ENCODE measurements at places on chromosomes 3 and 15.

DNA sequence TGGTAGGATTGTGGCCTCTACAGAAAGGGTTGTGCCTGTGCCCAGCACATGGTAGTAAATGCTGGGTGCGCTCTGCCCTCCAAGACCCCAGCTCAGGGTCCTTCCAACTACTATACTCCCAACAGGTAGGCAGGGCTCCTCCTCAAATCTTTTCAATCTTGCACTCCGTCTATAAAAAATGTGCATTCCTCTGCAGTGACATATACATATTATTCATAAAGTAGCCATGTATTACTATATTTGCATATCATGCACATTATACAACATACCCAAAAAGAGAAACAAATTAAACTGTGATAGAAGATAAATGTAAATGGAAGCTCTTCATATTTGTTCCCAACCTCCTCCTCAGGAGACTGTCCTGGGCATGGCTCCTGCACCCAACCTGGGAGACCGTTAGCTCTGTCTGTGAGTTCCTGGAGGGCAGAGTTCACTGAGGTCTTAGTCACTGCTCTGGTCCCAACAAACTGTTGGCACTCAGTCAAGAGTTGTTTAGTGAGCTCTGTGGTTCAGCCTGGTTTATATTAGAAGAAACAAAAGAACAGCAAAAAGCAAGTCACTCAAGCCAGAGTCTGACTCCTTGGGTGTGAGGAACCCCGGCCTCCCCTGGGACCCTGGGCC lies 47.7 kb upstream of the GRIP2 start:
- no peak for DNase-seq

DNA sequence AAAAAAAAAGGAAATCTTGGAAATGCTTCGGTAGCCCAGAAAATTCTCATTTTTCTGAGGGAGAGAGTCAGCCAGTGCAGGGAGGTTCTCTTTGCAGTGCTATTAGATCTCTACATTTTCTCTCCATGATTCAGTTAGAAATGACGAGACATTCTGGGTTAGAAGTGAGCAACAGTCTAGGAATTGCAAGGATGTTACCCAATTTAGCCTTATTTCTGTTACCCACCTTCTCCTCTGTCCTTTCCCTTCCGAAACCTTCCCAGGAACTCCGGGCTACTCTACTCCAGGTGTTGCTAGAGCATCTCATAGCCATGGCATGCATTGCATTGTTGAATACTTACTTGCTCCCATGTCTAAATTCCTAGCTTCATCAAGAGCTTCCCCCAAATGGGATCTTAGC lies 106.8 kb downstream of the EDEM1 start:
- DNase-seq, result no peak

DNA sequence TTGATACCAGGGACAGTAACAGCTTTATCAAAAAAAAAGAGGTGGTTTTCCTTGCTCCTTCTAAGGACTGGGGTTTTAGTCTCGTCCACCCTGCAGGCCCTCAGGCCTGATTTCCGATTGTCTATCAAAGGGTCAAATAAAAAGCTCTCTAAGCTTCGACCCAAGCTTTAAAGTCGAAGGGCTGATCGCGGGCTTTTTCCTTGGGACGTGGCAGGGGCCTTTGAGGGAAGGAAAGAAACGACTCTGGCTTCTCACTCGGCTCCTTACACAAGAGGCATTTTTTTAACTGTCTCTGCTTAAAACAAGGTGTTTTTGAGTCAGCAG lies 354 bp upstream of the KLHL24 start:
- no peak for DNase-seq

DNA sequence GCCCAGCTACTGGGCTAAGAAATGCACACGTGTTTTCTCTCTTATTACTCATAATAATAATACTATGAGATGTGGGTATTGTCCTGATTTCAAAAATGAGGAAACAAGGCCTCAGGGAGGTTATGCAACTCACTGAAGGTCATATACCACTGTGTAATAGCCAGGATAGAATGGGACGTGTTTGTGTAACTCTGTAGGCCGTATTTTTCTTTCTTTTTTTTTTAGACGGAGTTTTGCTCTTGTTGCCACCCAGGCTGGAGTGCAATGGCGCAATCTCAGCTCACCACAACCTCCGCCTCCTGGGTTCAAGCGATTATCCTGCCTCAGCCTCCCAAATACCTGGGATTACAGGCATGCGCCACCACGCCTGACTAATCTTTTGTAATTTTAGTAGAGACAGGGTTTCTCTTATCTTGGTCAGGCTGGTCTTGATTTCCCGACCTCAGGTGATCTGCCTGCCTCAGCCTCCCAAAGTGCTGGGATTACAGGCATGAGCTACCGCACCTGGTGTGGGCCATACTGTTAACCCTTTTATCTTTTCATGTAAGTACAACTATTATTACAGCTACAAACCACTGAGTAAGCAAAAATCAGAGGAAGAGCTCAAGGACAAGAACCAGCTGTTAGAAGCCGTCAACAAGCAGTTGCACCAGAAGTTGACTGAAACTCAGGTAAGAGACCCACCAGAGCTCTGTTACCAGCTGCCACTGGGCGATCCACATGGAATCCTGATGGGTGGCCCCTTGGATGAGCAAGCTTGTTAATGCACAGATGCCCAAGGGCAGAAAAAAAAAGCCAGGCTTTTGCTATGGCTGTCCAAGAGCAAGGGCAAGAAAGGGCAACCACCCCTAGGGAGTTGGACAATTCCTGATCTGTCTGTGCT lies 6.7 kb downstream of the KNSTRN start:
- no peak for DNase-seq

GRCh38 chr3:186544281-186544680 lies at the start of gene CRYGS:
TSS of gene CRYGS (minus strand) at chr3:186544380. CDS start at chr3:186544326, 54 bp downstream.
- DNase-seq, result no peak

DNA sequence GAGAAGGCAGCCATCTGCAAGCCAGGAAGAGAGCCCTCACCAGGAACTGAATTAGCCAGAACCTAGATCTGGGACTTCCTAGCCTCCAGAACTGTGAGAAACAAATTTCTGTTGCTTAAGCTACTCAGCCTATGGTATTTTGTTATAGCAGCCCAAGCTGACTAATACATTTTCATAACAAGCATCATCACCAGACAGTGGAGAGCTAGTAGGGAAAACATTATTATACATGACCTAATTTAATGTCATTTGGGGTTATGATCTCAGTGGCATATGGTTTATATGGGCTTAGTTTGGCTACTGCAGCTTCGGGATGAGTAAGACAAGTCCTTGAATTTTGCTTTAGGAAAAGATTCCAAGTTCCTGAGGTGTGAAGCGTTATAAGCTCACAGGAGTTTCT lies 35.6 kb downstream of the LNP1 start:
- DNase-seq, result no peak

DNA sequence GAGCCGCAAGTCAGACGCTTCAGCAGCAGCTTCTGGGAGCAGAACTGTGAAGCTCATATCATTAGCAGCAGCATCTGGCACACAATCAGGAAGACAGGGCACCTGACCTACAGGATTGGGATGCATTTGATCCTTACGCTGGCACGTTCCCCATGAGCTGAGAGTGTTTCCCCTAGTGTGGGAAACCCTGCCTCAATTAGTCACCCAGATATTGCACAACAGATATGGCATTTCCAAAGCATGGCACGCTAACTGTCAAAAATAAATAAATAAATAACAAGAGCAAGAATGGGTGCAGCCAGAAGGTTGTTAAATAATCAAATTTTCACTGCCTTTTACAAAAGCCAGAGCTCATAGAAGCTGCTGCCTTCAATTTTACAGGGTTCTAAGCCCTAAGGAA lies 189.6 kb upstream of the THBS1 start:
- DNase-seq, result no peak

DNA sequence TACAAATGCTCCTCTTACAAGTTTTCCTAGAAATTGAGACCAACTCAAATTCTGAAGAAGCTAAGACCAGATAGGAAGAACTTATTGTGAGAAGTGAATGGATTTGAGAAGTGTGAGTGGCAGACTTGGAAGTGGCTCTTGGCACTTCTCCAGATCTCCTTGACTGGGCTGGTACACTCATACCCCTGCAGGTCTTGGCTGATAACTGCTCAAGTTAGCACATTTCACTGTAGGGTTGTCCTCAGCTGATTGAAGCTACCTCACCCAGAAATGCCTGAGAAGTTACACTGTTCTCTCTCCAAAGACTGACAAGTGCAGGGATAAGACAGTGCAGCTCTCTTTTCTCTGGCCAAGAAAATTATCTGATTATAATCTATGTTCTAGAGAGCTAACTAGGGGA lies 16.5 kb upstream of the CLDN1 start:
- no peak for DNase-seq

GRCh38 chr15:22895465-22896190 lies 57.2 kb downstream of the NIPA2 start:
- DNase-seq, result no peak

GRCh38 chr3:167057581-167057980 lies 322.5 kb downstream of the ZBBX start:
- DNase-seq, result no peak

DNA sequence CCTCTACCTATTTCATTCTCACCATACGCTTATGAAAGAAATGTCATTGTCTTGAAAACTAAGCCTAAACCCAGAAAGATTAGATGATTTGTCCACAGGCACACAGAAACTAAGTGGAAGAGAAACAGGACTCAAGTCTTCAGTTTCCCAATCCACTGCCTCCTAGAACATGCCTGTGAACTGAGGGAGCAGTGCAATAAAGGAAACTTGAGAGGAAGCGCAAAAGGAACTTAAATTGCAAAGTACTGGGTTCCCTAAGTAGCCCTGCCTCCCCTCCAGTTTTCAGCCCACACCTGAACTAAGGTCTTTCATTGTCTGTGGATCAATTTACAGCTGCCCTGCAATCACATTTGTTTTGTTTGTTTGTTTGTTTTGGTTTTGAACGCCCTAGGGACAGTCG lies 56.7 kb upstream of the TSEN2 start:
- no peak for DNase-seq

GRCh38 chr3:129663045-129663446 lies 56.6 kb upstream of the PLXND1 start:
- DNase-seq, result no peak

- no peak for DNase-seq
These were observed 119.4 kb downstream of the ECT2 start for GRCh38 chr3:172869784-172870518.

GRCh38 chr3:69671082-69671952 lies 67.9 kb upstream of the MITF start:
- no peak for DNase-seq

DNA sequence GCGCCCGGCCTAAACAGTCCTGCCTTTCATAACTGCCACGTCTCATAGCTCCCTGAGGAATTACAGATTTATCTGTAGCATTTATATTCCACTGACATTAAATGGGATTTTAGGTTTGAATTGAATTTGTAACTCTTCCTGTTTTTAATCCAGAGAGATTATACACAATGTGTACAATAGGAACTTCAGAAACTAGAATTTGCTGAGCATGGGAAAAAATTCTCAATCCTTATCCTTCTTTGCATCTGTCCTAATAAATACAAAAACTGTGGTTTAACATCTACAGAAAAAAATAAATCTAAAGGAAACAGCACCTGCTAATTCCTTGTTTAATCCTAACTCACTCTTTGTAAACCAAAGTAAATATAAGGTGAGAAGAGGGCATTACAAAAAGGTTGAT lies 2.2 kb downstream of the NEK11 start:
- DNase-seq, result no peak

DNA sequence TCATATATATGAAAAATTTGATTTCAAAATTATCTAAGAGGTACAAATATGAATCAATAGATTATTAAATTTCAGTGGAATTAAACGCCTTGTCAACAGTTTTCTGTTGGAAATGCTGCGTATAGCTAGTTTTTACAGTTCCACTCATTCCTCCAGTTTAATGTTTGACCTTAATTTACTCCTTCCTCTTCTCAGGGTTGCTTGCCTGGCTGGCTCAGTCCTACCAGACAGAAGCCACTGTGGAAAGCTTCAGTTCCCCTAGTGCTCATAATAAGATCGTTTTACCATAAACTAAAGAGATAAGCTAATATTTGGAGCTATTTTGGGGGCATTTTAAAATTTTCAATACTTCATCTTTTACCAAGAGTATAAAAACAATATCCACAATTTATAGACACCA lies 22.8 kb downstream of the EMC7 start:
- DNase-seq, result no peak

- DNase-seq, result no peak
These were observed 544.3 kb downstream of the NTRK3 start for GRCh38 chr15:87712211-87712610.

GRCh38 chr15:70789213-70789612 lies 25.9 kb upstream of the UACA start:
- no peak for DNase-seq

DNA sequence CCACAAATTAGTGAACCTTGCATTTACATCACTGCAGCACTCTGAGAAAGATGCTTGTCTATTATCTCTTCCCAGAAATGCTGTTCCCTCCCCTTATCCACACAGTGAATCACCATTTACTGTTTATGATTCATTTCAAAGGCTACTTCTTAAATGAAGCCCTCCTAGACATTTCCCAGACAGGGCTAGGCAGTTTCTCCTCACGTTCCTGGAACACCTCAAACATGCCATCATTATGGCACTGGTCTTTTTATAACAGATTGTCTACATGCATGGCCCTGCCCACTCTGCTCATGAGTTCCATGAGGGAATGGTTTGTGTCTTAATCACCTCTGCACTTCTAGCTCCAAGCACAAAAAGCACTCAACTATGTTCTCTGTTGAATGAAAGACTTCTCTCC lies 32.2 kb upstream of the TM2D3 start:
- no peak for DNase-seq

GRCh38 chr15:91223863-91224262 lies 123.8 kb downstream of the SV2B start:
- no peak for DNase-seq

- no peak for DNase-seq
These were observed 79.9 kb upstream of the MITF start for GRCh38 chr3:69659180-69659910.

DNA sequence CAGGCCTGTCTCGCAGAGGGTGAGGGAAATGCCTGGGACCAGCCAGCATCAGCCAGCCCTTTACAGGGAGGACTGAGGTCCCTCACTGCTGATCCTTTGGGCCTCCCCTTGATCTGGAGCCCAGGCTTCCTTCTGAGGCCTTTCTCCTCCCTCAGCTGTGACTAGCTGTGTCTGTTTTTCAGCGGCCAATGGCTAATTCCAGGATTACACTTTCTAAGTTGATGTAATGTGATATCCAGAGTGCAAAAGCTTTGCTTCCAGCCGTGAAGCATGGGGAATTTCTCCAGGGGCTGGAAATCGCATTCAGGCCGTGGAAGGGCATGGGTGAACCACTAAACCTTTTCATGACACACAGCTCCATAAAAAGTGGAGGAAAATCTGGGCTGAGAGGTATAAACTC lies 157.6 kb downstream of the SHQ1 start:
- no peak for DNase-seq

GRCh38 chr15:101578443-101578894 lies 73.7 kb downstream of the TM2D3 start:
- no peak for DNase-seq

DNA sequence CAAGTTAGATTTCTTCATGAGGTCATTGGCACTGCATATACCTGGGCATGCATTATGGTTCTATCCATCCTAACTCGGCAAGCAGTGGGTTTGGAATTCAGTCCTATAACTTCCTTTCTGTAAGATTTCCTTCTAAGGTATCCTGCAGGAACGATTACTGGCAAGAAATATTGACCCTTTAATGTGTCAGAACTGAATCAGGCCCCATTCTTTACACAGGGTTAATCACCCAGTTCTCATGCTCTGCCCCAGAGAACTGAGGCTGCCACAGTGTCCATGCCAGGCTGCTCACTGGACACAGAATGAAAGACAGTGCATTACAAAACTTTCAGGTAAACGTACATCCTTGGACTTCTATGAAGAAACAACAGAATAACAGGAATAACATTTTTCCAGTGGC lies 108.9 kb downstream of the RPL22L1 start:
- DNase-seq, result no peak
